ENCODE measurements at places on chromosomes 16 and 17. TPM values are rescaled to one million over a fixed set of nuclear protein-coding genes. Genes with fewer than 3 reads are reported as not detected.

DNA sequence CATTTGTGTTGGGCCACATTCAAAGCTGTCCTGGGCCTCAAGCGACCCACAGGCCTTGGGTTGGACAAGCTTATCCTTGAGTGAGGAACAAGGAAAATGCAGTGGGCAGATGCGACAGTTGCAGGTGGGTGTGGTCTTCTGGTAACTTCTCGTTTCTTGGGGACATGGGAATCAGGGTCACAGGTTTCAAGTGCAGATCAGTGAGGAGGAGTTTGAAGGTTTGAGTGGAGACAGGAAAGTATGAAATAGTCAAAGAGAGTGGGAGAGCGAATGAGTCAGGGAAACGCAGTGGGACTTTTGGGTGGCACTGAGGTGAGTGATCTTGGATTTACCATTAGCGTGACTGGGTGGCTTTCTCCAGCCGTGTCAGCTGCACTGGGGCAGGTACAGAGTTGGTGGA, 15.4 kb upstream of the CCL22 start:
- DNase-seq: peak; percentile 33

DNA sequence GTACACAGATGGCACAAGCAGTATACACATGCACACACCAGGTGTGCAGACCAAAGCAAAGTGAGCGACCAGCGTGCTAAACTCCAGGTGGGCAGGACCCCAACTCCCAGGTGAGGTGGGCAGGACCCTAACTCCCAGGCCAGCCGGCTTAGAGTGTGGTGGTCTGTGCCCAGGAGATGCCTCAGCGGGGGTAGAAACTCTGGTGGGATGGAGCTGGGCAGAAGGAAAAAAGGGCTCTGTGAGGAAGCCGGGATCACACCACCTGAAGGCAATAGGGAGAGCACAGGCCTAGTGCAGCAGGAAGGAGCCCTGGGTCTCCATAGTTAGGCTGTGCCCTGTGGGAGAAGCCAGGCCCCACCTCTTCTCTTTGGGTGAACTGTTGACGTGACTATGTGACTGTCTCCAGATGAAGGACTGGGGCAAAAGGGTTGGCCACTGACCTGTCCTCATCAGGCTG, 1.6 kb upstream of the FOXJ1 start:
- no peak for DNase-seq

- DNase-seq: no peak
Observed at GRCh38 chr17:73480740-73481139, 163.5 kb downstream of the SDK2 start.

DNA sequence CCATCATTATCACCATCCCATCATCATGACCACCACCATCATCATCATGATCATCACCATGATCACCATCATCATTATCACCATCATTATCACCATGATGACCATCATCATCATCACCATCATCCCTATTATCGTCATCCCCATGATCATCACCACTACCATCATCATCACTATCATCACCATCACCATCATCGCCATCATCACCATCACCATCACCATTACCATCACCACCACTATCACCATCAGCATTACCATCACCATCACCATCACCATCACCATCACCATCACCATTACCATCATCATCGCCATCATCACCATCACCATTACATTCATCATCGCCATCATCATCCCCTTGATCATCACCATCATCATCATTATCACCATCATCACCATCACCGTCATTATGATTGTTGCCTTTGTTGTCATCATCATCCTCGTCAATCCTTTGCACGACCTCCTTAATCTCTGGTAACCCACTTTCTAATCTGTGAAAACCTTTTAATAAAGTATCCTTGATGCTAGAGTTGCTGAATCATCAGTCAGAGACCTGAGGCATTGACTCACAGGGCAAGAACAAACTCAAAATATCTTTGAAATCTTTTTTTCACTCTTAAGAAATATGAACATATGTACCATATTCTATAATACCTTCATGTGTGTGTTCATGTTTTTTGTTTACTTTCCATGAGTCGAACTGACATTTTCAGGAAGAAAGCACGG, 116.3 kb upstream of the FOXF1 start:
- no peak for DNase-seq

The CA5A gene
- not detected for total RNA-seq

Data from mesenteric fat pad (tissue), 1 donor.